NCI-H1417 (cell line): ENCODE measurements at places on chromosomes 6 and 20.

DNA sequence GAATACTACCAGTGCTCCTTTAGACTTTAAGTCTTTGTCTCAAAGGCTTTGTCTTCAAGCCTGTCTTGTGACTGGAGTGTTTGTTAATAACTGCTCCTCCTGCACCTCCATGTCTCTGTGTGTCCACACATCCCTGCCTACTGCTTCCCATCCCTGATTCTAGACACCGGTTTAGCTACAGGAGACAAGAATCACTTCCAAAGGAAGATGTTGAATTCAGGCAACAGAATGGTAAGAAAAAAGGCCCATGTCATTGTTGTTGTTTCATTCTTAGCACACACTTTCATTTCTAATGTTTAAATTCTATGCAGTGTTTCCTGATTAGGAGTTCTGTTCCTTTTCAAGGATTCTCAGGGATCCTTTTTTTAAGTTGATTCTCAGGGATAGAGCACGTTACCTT lies 293.6 kb upstream of the STXBP5 start:
- no peak for DNase-seq

DNA sequence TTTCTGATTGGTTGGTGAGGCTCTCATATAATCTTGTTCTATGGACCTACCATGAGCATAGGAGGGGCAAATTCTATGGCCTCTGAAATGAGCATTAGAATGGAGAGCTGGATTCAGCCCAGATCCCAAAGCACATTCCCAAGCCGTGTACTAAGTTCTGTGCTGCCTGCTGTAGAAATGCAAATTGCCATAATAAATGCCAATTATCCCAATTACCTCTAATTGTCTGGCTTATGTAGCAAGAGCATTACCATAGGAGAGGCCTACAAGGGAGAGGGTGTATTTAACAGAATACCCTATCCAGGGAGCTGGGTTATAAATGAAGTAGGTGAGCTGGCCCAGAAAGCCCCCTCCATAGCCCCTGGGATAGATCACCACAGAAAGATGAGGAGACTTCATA lies 126.8 kb downstream of the LRFN2 start:
- DNase-seq, result no peak

- no peak for DNase-seq
Observed at GRCh38 chr6:27370391-27370790, 18.2 kb upstream of the ZNF391 start.

DNA sequence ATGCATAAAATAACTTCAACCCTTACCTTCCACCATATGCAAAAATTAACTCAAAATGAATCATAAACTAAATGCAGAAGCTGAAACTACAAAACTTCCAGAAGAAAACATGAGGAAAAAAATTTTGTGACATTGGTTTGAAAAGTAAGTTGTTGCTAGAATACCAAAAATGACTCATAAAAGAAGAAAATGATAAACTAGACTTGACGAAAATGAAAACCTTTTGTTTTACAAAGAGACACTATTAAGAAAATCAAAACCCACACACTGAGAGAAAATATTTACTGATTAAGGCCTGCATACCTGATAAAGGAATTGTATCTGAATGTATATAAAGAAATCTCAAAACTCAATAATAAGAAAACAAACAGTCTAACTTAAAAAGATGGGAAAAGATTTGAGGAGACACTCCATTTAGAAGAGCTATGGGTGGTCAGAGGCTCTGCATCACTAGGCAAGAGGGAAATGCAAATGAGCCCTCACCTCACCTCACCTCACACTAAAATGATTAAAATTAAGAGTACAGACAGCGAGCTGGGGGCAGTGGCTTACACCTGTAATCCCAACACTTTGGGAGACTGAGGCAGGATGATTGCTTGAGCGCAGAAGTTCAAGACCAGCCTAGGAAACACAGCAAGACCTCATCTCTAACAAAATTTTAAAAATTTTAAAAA lies 97.6 kb upstream of the CST7 start:
- DNase-seq, result no peak

DNA sequence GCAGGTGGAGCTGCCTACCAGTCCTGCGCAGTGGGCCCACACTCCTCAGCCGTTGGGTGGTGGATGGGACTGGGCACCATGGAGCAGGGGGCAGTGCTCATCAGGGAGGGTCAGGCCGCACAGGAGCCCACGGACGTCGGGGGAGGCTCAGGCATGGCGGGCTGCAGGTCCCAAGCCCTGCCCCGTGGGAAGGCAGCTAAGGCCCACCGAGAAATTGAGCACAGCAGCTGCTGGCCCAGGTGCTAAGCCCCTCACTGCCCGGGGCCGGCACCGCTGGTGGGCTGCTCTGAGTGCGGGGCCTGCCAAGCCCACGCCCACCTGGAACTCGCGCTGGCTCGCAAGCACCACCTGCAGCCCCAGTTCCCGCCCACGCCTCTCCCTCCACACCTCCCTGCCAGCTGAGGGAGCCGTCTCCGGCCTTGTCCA lies 30.2 kb upstream of the ID4 start:
- DNase-seq, result no peak

DNA sequence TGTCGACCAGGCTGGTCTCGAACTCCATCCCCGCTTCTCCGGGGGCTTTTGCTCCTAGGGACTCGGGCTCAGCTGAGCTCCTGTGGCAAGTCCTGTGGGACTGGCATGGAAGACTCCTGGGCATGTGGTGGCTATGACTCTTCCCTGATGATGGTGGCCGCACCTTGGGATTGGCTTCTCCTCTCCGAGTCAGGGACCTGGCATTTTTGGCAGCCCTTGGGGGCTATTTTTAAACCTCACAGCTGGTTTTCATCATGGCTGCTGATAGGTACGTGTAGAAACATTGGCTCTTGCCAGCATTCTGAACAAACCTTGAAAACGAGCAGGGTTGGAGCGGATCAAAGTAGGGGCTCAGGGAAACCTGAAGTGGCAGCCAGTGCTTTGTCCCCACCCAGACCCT lies 54.1 kb downstream of the RBM38 start:
- no peak for DNase-seq
